ENCODE measurements at places on chromosomes 3 and 15.

DNA sequence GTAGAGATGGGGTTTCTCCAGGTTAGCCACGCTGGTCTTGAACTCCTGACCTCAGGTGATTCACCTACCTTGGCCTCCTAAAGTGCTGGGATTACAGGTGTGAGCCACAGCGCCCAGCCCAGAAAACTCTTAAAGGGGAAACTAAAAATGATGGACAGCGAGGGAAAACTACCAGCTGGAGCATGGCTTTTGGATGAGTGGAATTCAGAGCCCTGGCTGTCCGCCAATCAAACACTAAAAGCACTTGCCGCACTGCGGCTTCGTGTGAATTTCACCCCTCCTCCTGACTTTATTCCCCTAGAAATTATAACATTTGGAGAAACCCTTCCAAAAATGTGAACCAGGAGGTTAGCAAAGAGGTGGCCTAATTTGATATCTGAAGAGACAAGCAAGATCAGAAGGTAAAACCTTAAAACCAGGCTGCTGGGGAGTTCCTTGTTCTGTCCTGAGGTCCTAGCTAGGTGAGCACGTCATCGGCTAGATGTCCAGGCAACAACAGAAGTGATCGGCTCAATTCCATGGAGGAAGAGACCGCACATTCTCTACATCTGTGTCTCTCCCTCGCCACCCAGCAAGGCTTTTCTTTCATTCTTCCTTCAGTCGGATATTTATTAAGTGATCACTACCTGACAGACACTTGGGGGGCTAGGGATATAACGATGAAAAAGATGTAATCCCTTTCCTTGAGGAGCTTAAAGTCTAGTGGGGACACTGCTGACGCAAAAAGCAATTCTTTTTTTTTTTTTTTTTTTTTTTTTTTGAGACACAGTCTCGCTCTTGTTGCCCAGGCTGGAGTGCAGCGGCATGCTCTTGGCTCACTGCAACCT, 1.7 kb downstream of the TM4SF19 start:
- no peak for DNase-seq

DNA sequence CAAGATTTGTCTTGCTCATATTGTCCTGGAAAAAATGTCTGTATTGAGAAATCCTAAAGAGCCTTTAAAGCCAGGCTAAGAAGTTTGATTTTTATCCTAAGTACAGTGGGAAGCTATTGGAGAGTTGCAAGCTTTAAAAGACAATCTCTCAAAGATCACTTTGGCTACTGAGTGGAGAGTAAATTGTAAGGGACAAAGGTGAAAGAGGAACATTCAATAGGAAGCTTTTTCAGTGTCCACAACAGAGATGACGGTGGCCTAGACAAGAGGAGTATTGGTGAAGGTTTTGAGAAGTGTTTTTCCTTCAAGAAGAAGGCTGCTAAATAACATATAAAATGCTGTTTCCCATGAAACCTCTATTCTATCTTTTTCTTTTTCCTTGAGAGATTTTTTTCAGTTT, 249.5 kb upstream of the IL12A start:
- no peak for DNase-seq

DNA sequence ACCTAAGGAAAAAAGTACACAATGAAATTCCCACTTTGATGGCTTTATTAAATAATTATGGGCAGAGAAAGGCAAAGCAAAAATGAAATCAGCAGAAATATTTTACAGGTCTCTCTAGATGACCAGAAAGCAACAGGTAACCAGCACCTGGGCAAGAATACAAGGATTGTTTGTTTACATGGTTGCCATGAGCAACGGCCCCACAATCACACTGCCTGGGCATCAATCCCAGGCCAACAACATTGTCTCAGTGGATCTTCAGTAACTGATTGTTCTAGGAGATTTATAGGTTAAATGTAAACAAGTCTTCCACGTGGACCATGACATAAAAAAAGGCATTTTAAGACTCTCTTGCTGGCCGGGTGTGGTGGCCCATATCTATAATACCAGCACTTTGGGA, 82.6 kb downstream of the PDZRN3 start:
- DNase-seq: no peak

DNA sequence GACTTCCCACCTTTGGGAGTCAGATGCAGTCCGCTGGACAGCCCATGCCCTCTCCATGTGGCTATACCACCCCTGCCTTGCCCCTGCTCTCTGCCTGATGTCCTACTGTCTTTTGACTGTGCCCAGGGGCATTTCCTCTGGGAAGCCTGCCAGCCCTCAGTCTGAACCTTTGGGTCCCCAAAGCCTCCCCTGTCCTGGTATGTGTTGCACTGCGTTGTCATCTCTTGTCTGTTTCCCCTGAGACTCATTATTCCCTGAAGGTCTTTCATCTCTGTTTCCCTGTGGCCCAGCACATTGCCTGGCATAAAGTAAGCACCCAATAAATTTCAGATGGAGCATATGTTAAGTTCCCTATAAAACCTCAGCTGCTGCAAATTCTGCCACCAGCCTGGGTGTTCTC, 236.6 kb upstream of the CTDSPL start:
- DNase-seq: no peak

DNA sequence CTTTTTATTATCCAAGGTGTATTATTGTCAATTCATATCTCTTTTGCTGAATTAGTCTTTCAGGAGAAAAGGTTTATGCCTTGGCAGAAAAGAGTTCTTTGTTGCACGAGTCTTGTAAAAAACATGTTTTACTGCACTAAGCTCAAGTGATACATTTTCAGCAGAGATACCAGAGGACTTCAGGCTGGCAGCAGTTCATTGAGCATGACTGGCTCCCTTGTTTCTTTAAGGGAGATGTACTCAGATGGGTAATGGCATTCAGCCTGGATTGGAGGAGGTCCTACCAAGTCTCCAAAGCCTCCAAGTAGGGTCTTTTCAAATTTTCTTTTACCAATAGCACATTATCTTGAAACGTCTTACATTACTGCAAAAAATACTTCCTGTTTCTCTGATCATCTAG, 400.1 kb downstream of the NSUN3 start:
- no peak for DNase-seq

DNA sequence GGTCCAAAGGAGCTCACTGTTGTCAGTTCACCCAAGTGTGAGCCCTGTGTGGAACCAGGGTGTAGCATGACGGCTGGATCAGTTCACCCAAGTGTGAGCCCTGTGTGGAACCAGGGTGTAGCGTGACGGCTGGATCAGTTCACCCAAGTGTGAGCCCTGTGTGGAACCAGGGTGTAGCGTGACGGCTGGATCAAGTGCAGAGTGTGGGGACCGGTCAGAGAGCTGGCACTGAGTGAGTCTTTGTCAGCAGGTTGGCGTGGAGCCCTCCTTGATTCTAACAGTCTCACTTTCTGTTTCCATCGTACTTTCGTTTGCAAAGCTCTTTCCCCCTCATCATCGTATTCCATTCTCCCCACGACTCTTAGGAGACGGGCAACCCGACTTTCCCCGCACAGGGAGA, 57.9 kb upstream of the DLG1 start:
- DNase-seq: no peak

DNA sequence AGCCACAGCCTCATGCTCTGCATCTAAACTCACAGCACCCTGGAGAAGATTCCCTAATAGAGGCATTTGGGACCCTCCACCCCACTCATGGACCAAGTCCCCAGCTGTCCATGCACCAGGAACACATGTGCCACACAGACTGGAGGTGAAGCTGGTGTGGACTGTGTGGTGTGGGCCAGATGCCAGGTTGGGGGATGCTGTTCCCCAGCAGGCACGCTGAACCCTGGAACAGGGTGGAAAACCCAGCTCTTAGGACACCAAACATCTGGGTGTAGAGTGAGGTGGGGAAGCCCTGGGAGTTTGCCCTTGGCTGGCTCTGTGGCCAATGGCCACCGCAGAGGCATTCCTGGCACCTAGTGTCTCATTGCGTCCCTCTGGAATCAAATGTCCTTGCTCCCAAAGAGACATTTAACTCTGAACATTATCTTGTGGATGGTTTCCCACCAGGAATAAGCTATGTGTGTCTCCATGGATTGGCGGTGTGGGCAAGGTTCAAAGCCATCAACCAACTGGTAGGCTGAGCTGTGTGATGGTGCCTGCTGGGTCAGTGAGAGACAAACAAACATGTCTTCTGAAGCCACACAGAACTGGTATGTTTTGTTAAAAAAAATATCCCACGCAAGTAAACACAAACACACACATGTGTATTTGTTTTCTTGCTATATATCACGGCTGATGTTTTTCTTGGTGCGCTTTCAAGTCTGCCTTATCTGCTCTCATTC, 65.0 kb downstream of the EXOG start:
- DNase-seq: no peak

DNA sequence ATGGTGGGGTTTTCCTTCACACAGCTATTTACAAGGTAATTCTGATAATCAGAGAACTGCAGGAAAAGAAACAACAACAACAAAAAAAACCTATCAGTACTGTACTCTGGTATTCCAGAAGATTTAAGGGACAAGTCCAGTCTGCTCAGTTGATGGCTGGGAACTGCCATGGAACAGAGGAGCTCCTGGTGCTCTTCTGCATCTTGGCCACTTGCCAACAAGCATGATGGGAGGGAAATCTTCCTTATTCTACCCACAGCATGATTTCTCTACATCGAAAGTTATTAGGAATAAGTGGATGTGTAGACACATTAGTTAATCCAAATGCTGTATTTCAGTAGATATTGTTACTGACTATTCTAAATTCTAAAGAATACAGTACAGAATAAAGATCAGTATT, 51.7 kb downstream of the RASGRP1 start:
- DNase-seq: no peak
